ENCODE measurements at places on chromosomes 13 and 19.

GRCh38 chr13:50912851-50913250 is 3.3 kb downstream of the RNASEH2B start:
- no peak for DNase-seq

DNA sequence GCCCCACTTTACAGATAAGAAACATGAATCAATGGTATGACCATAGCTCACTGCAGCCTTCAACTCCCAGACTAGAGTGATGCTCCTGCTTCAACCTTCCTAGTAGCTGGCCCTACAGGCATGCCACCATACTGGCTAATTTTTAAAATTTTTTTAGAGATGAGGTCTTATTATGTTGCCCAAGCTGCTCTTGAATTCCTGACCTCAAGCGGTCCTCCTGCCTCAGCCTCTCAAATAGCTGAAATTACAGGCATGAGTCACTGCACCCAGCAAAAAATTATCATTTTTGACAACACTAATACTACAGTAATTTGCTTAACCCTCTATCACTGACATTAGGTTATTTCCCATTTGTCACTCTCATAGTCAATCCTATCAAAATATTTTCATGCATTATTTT is 14.7 kb downstream of the CAB39L start:
- DNase-seq = no peak

DNA sequence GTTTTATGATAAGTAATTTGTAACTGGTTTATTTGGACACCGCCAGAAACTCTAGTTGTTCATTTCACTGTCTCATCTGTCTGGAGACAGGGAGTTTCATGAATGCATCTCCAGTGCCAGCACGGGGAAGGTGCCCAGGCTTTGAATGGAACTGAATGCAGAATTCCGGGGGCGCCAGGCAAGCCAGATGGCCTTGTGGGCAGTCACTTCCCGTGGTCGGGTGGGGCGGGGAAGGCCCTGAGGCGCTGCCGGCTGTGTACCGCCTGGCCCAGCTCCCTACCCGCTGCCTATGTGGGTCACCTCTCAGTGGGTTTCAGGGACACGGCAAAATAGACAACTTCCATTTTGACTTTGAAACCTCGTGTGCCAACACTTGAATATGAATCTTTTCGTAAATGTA is 28.8 kb upstream of the MCF2L start:
- no peak for DNase-seq

- no peak for DNase-seq
Measured at GRCh38 chr13:74301258-74301935, 167.2 kb upstream of the KLF12 start.

DNA sequence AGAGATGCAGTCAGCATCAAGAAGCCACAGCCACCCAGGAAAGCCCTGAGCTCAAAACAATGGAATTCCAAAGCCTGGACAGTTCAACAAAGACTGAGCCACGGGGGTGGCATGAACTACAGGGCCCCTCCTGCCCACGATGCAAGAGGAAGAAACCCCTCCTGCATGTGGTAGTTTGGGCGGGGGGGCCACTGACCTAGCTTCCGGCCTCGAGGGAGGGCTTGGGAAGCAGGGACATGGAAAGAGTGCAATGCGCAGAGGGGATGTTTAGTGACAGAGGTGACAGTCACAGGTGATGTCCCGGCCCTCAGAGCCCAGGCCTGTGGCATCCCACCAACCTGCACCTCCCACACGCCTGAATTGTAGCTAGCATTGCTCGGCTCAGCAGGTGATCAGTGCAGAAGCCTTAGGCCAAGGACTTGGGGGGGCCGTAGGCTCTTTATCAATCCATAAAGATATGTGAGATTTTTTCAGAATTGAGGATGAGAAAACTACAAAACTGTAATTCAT is 318.8 kb downstream of the TEX29 start:
- no peak for DNase-seq

DNA sequence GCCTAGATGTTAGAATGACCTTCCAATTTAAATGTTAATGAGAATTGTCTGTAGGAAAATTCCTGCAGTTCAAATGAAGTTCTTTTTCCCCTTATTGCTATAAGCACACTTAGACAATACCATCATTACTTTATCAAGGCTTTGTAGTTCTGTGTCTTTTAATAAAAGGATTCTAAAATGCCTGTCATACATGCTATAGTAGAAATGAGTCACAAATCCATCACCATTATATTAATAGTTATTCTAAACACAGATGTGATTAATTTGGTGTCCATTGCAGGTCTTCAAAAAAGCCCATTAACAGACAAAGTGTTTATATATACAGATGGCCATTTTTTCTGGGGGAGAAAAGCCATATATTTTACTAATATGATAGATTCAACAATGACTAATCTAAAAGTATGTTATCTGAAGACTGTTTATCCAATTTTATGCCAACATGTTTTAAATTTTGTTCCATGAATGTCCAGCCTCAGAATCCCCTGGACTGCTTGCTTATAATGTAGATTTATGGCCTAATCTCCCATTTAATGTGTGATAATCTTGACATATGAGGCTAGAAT is 1678.3 kb upstream of the PCDH20 start:
- no peak for DNase-seq

GRCh38 chr19:28864577-28865042 is 348.3 kb downstream of the UQCRFS1 start:
- DNase-seq = no peak

DNA sequence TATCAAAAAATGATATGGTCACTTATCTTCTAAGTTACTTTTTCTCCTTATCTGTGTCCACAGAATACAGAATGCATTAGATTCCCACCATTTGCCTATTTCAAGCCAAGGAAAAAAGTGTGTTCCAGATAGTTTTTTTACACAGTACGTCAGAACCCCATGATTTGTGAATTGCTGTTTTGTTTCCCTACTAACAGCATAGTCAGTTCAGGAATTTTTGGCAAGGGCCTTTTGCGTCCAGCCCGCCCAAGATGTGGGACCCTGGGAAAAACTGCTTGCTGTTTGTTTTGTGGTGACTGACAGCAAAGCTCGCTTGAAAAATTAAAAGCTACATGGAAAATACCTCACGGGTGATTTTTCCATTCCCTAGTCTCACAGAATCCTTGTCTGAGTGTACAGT is 20.4 kb upstream of the FAM216B start:
- no peak for DNase-seq

DNA sequence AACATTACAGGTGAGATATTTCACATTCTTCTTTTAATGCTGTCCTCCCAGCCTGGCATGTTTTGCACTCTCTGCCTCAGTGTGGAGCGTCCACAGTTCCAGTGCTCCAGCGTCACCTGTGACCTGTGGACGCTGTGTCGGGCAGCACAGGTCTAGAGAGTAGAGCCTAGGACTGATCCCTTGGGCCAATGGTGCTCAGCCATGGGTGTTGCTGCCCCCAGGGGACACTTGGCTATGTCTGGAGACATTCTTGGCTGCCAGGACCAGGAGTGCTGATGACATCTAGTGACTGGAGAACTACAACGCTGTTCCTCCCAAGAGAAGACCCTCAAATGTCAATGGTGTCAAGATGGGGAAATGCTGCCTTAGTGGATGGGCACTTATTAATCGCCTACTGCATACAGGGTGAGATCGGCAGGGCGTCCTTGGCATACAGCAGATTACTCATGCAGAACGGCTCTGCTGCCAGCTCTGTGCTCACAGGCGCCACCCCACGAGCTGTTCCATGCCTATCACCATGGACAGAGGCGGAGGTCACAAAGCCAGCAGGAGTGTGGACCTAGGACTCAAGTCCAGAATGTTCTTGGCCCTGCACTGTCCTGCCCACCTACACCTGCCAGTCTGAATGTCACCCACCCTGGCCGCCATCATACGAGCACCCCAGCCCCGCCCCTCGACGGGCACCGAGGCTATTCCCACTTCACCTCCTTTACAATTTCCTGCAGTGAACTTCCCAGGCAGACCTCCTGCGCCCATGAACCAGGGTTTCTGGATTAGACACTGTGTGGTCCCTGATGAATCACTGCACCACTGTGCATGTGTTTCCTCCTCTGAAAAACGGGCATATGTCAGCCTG is 13.9 kb upstream of the MADCAM1 start:
- DNase-seq = no peak

DNA sequence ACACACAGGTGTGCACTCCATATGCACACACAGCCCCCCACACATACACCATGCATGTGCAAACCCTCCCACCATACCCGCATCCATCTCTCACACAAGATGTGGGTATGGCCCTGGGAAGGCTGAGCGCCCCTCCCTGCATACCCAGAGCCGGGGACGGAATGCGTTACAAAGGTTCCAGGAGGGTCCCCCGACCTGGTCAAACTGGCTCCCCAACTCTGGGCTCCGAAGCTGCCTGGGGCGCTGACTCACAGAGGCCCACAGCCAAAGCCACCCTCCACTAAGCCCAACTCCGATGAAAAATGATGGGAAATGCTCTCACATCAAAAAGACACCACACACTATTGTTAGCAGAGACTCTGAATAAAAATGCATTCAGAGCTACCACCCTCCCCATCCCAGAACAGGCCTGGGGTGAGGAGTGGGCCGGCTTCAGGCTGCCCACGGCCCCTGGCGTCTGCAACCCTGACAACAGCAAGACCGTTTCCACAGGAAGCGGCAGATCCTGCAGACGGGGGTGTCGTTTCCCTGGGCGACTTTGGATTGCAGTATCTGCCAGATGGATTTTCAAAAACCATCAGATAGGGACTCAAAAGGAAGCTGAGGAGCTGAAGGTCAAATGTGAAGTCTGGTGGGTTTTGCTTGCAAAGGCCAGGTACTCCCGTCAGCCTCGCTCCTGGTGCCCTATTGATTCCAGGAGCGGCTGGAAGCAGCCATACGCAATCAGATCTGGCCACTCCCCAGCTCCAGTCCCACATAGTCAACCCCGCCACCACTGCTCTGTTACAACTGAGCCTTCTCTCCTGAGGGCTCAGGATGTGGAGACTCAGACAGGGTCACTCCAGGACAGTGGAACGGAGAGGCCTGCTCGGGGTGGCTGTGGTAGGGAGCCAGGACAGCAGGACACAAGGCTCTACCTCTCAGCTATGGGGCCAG is 14.3 kb downstream of the PEPD start:
- DNase-seq = no peak

- peak; percentile 2 for DNase-seq
Measured at GRCh38 chr13:33676045-33676989, 141.6 kb upstream of the RFC3 start.

- DNase-seq = no peak
Measured at GRCh38 chr13:43081866-43082265, 58.5 kb downstream of the DNAJC15 start.

GRCh38 chr19:32404933-32405430 is 588 bp upstream of the DPY19L3 start:
- peak; percentile 1 for DNase-seq

- DNase-seq = no peak
Measured at GRCh38 chr13:108082481-108082880, 132.9 kb downstream of the LIG4 start.

- no peak for DNase-seq
Measured at GRCh38 chr13:76777096-76777495, 109.1 kb downstream of the KCTD12 start.

DNA sequence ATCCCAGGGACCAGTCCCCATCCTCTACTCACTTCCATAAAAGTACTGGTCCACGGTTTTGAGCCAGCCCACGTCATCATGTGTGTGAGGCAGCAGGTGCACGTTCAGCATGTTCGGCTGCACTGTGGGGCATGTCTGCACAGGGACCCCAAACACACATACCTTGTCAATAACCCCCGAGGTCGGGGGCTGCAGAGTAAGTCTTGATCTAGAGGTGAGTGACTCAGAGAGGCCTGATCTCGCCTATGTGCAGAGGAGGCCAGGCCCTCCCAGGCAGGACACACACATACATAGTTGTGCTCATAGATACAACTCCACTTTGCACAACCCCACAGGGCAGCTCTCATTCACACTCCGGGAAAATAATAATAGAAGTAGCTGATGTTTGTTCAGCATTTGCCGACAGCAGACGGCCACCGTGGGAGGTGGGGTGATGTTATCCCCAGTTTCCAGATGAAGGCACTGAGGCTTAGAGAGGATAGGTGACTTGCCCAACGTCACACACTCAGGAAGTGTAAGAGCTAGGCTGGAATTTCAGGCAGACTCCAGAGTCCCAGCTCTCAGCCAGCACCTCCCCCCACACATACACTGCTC is 774 bp downstream of the MAN2B1 start:
- no peak for DNase-seq

DNA sequence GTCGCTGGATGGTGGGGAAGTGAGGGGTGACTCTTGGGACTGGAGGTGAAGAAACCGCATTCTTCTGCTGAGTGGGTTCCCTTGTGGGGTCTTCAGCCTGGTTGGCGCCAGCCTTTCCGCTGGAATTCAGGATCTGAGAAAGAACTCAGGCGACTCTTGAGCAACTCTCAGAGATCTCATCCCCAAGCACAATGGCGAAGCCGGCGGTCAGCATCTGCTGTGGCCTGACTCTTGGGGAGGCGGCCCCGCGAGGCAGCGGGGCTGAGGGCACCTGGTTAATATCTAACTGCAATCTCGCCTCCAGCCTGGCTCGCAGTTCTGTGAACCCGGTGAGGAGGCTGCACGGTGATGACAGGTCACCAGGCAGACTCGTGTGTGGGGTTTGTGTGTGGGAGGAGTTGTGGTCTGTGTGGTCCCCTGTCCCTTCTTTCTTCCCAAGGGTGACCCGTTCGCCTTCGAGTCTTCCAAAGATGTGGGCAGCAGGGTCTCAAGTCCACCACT is 883 bp downstream of the ZNF441 start:
- peak; percentile 7 for DNase-seq

- peak; percentile 70 for DNase-seq
Measured at GRCh38 chr19:49896863-49897621, at the start of gene IL4I1. Gene IL4I1 (minus strand): TSS chr19:49896887. CDS start chr19:49896160, 727 bp downstream.

- no peak for DNase-seq
Measured at GRCh38 chr13:108834193-108834592, 204.8 kb downstream of the MYO16 start.

- DNase-seq = no peak
Measured at GRCh38 chr19:32573492-32573794, 7.5 kb upstream of the PDCD5 start.

- no peak for DNase-seq
Measured at GRCh38 chr13:28349371-28349770, 145.6 kb downstream of the FLT1 start.

DNA sequence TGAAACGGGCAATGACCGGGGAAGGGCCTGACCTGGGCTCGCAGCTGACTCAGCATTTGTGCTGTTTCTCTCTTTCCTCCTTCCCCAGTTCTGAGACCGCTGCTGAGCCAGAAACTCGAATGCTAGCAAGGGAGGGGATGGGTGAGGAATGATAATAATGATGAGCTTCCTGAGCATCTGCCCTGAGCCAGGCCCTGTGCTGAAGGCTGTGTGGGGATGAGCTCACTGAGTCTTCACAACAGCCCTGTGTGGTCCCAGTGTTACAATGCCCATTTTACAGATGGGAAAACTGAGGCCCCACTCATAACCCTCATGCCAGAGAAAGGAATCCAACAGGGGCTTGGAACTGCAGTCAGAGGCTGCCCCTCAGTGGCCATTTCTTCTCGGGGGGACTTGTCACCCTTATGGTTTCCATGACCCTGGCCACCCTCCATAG is 8.1 kb downstream of the SULT2B1 start:
- DNase-seq = no peak

GRCh38 chr19:35144600-35145436 is 1.8 kb downstream of the FXYD7 start:
- DNase-seq = peak; percentile 55

DNA sequence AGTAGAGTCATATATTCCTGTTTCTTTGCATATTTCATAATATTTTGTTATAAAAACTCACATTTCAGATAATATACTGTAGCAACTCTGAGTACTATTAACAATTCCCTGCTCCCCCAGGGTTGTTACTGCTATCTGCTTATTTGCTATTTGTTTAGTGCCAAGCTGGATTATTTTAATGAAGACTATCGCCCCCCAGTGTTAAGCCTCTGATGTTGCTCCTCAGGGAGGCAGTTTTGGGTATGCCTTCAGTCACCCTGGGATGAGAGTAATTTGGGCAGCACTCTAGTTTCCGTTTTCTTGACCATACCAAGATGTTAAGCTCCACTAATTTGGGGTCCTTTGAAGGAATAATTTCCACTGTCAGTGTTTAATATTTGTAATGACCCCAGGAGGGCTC is 46.0 kb downstream of the MICU2 start:
- no peak for DNase-seq

Measured in CD4-positive, alpha-beta T cell treated with Interleukin-6 at 100 ng/mL for 8 hours (primary cell).